Mesothelial cell of epicardium (in vitro differentiated cells): ENCODE measurements at places on chromosomes 3 and 15.

DNA sequence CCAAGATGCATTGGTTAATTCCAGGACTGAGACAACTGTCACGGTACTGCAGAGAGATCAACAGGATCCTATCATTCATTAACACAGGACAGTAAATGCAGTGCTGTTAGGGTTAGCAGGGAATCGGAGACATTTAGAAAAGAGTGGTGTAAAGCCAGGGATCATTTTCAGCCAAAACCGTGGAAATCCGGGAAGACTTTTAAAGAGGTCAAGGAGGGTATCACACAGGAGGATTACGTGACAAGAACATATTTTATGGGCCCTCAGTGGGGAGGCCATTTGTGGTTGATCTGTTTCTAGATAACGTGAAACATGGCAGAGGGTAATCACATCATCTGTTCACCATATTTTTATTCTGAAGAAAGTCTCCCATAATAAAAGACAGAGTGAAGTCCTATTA, 216.1 kb downstream of the PTPRG start:
- DNase-seq: no peak

- DNase-seq: peak; percentile 57
Measured at GRCh38 chr3:187743195-187744141, 1.8 kb downstream of the BCL6 start.

DNA sequence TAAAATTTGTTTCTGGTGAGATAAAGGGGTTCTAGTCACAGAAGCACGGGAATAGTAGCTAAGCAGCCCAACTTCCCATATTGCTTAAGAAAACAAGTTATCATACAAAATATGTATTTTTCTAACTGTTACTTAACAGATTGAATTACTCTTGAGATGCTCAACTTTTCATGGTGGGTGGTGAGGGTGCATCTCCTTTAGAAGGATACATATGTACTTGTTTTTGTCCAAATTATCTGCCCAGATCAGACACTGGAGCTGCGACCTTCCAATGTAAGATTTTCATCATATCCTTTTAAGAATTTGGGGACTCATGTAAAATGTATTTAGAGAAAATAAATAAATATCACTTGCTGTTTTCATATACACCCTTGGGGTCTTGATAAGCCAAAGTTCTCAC, 252.2 kb upstream of the SOX2 start:
- no peak for DNase-seq

- DNase-seq: no peak
Measured at GRCh38 chr3:127172781-127173515, 20.0 kb upstream of the PRR23E start.

DNA sequence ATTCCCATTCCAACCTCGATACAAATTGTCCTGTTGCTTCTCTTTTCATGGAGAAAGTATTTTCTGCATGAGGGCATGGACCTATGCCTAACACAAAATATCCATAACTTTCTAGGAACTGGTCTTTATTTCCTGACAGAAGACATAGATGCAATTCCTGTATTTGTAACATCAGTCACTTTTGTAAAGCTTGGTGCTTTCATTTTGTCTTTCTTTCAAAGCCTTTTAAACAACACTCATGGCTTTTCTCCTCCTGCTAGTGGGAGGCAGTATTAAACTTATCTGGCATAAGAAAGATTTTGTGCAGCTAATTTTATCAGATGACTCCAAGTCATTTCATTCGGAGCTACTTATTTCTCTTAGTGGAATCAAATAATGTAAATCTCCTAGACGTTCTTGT, 616.0 kb downstream of the RBMS3 start:
- no peak for DNase-seq

- DNase-seq: no peak
Measured at GRCh38 chr3:150106740-150107428, 136.2 kb upstream of the PFN2 start.

DNA sequence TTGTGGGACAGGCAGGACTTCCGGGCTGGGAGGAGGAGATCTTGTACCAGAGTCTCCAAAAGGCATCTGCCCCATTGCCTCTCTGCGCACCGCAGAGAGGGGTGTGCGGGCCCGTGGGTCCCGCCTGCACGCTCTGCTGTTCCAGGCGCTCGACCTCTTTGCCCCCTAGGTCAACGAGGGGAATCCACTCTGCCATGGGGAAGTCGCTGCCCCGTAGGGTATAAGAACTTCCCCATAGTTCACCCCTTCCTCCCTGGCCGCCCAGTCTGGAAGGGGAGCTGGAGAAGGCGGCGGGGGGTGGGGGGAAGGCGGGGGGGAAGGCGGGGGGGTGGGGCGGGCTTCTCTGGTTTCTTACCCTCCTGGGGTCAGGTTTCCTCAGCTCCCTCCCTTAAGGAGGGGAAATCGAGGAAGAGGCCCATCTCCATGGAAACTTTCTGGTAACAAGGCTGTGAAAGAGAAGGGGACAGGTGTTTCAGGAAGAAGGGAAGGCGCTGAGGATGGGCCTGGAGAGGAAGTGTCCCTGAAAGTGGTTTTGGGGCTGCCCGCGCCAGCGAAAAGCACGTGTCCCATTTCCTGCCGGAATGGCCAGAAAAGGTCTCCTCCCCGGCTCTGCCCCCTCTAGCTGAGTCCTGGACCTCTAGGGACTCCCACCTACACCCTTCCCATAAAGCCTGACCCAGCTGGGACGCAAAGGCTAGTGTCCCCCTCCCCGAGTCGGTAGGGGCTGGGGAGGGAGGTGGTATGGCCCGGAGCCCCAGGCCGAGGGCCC, 27.5 kb downstream of the NR1I2 start:
- no peak for DNase-seq

GRCh38 chr3:62332835-62333244, 40.5 kb downstream of the FEZF2 start:
- no peak for DNase-seq

GRCh38 chr3:14816359-14816758, 2.4 kb upstream of the FGD5 start:
- DNase-seq: no peak

GRCh38 chr15:58423831-58424608, 7.8 kb upstream of the LIPC start:
- no peak for DNase-seq

DNA sequence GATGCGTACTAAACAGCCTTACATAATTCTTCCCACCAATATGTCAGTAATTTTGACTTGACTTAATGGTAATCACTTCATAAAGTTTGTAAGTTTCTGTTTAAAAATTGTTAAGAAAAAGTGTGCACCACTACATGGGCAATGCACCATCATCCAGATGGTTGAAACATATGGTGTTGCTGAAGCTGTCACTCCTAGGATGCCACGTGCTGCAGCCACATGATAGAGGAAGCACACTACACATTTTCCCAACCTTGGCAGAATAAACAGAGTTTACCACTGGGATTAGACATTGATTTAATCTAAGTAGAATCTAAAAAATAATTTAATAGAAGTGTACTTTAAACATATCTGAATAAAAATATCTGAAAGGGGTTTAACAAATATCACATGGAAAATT, 1209.9 kb downstream of the NSUN3 start:
- no peak for DNase-seq

DNA sequence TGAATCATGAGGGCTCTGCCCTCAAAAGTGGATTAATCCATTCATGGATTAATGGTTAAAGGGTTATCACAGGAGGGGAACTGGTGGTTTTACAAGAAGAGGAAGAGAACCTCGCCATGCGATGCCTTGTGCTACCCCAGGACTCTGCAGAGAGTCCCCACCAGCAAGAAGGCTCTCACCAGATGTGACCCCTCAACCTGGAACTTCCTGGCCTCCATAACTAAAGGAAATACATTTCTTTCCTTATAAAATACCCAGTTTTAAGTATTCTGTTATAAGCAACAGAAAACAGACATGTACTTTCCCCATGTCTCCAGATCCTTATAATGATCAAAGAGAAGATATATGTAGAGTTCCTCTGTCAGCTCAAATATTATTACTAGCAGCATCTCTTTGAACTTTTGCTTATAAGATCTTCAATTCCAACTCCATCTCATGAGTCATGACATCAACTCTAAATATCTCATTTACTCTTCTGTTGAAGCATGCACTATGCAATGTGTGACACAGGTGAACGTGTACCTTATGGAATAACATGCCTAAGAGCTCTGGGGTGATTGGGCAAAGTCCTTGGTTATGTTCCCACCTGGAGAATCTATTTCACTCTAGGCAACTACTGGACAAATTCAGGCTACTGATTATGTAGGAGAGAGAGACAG, 37.5 kb upstream of the ZBTB38 start:
- DNase-seq: no peak

- DNase-seq: no peak
Measured at GRCh38 chr3:134407239-134407625, 33.0 kb upstream of the AMOTL2 start.

- DNase-seq: no peak
Measured at GRCh38 chr15:34993412-34993811, 5.3 kb upstream of the ZNF770 start.

- no peak for DNase-seq
Measured at GRCh38 chr3:31952205-31952604, 28.9 kb downstream of the OSBPL10 start.

- DNase-seq: no peak
Measured at GRCh38 chr15:54608876-54609835, 587.6 kb downstream of the RSL24D1 start.

GRCh38 chr15:68429691-68430470, 2.1 kb downstream of the ITGA11 start:
- peak; percentile 17 for DNase-seq

- DNase-seq: no peak
Measured at GRCh38 chr3:153619268-153619667, 457.2 kb downstream of the RAP2B start.

DNA sequence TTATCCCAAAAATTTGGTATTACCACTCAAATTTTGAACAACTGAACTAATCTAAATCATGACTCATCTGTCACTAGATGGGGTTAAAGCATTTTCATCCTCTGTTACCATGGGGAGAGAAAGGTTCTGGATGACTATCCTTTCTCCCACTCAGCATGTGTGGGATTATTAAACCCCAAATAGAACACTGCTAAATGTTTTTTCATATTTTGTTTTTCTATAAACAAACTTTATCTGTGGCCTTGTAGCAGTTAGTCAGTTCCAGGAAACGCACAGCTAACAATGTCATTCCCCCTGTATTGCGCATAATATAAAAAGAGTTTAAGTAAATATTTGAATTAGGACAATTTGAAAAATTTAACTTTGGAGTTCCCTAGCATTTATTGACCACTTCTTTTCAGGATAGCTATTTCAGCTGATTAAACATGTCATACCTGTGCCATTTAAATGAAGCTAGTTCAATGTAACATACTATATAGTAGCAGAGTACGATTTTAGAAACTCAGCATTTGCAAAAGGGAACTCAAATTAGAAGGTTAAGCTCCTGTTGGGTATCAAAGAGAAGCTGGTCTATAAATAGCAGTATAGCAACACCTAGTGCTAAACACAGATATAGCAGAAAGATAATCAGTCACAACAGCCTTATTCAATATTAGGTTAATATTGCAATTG, 9.2 kb upstream of the TMEM212 start:
- no peak for DNase-seq

DNA sequence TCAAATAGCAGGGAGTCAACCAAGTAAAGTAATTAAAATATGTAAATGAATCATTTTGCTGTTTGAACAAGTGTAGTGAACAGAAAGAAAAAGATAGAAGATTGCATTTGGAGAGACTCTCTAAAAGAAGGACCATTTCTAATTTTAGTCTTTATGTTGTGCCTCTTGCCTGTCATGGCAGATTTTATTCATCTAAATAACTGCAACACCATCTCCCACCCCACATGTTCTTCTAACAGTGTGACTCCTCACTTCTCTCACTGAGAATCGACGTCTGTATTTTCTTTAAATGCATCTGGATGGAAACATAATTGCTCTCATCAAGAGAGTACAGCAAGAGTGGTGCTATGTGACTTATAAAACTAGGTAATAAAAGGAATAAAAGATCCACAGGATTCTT, 439.9 kb upstream of the GBE1 start:
- DNase-seq: no peak

DNA sequence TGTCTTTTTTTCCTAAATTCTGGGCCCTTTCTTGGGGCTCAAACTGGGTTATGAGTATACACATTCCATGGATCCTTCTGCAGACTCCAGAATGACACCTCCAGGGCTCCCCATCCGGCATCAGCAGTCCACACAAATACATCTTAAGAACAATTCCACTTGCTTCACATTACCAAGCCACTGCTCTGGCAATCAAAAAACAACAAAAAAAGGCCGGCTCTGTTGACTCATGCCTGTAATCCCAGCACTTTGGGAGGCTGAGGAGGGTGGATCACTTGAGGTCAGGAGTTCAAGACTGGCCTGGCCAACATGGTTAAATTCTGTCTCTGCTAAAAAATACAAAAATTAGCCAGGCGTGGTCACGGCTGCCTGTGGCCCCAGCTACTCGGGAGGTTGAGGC, 49.9 kb upstream of the LPP start:
- DNase-seq: no peak

GRCh38 chr3:53773021-53773436, 73.2 kb downstream of the CHDH start:
- no peak for DNase-seq

- DNase-seq: no peak
Measured at GRCh38 chr3:186075931-186076567, 32.8 kb downstream of the ETV5 start.
